Stimulated activated CD8-positive, alpha-beta memory T cell treated with anti-CD3 and anti-CD28 coated beads, Interleukin-15, amount 100 ng/mL, for 4 hours (primary cell): ENCODE measurements at places on chromosomes 5 and 9.

GRCh38 chr9:128191406-128192046 is at the start of gene CIZ1:
TSS of gene CIZ1 (minus strand) at chr9:128191572. CDS start at chr9:128190857, 715 bp downstream.
- peak; percentile 59 for DNase-seq

DNA sequence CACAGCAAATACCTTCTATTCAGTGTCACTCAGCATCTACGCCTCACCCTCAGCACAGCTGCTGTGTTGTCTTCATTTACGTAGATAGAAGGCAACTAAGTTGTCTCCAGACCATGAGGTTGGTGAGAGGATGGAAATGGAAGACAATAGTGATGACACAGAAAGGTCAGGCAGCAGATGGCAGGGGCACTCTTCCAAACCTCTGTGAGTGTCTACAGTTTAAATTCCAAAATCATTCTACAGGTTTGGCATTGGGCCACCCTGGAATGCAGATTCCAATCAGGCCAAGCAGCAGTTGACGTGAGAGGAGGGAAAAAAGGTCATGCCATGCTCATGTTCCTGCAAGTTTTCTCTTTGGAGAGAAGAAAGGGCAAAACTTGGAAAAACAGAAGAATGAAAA is 68.7 kb upstream of the ADAMTSL1 start:
- no peak for DNase-seq

DNA sequence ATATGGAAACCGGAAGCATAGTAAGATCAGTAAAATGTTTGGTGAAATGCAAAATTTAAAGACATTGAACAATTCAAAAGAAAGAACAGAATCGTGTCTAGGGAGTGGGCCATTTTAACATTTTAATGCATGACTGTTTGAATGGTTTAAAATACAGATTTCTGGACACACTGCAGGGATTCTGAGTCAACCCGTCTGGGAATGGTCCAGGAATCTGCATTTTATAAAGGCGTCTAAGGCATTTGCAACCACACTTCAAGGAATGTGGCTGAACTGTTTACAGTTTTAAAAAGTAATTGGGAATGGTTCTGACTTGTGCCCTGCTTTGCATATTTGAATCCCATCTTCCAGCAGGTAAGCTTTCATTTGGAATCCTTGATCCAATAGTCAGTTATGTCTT is 811.7 kb upstream of the WWC1 start:
- no peak for DNase-seq

GRCh38 chr9:126514037-126514821 is 99.5 kb upstream of the LMX1B start:
- DNase-seq, result peak; percentile 33

- no peak for DNase-seq
Observed at GRCh38 chr5:143231973-143232812, 171.3 kb downstream of the NR3C1 start.
